Peyer's patch (tissue), 4 donors: ENCODE measurements at places on chromosomes 4 and X. TPM values are rescaled to one million over a fixed set of nuclear protein-coding genes. Genes with fewer than 3 reads are reported as not detected.

The EDNRA gene
- 2.4 TPM for total RNA-seq

The CEP135 gene
- 11.9 TPM for total RNA-seq

The DUX4 gene
- not detected for total RNA-seq

The AKAP4 gene
- total RNA-seq = not detected

The LRCH2 gene
- 11.6 TPM for total RNA-seq

The JADE3 gene
- 2.4 TPM for total RNA-seq

The ZAR1 gene
- not detected for total RNA-seq

The TMEM156 gene
- total RNA-seq = 14.9 TPM

DNA sequence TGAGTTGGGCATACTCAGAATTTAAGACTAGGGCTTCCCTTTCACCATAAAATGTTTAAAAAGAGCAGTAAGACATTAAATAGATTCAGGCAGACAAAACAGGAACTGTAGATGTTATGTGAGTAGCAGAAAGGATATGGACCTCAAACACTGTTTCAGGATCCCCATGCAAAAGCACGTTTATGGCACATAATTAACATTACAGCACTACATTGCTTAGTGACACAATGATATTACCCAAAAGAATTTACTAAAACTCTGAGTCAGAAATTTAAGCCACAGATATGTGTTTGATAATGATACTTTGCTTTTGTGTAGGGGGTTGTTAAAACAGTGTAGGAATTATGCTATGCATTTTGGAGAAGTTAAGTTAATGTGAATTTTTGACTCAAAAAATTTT is 266.3 kb downstream of the PDGFC start:
- no peak overlapping the region for H3K4me3 ChIP-seq
- DNase-seq = no peak
- H3K27ac ChIP-seq = no peak overlapping the region
- no peaks in the 10 kb centered on the region for H3K36me3 ChIP-seq
- H3K4me1 ChIP-seq = no peaks in the 10 kb centered on the region

- H3K27me3 ChIP-seq = no peaks in the 10 kb centered on the region
- no peak overlapping the region for H3K27ac ChIP-seq
- DNase-seq = no peak
- H3K4me1 ChIP-seq = no peaks in the 10 kb centered on the region
- H3K36me3 ChIP-seq = no peaks in the 10 kb centered on the region
These were observed 34.1 kb upstream of the IL1RAPL1 start for GRCh38 chrX:28552882-28553829.

- H3K4me3 ChIP-seq = no peak overlapping the region
- no peaks in the 10 kb centered on the region for H3K27me3 ChIP-seq
- H3K4me1 ChIP-seq = no peaks in the 10 kb centered on the region
- no peak overlapping the region for H3K27ac ChIP-seq
- no peaks in the 10 kb centered on the region for H3K36me3 ChIP-seq
- no peak for DNase-seq
These were observed 134.5 kb upstream of the NLGN4X start for GRCh38 chrX:6363188-6363587.

DNA sequence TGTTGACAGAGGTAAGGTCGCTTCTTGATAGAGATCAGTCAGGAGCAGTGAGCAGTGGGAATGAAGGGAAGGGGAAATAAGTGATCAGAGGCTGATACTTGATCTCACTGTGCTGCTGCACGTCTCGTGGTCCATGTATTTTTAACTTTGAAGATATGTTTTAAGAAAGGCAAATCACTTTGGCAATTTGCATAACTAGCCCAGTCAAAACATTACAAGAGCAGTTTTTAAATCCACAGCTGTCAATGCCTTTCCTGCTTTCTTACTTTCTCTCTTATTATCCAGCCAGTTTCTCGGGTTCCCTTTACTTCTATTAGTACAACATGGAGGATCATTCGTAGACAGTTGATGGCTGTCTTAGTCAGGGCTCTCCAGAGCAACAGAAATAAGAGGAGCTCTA is 472.8 kb downstream of the TMA16 start:
- no peak overlapping the region for H3K4me3 ChIP-seq
- H3K36me3 ChIP-seq = no peaks in the 10 kb centered on the region
- no peak overlapping the region for H3K27ac ChIP-seq
- no peak for DNase-seq
- H3K27me3 ChIP-seq = no peaks in the 10 kb centered on the region
- H3K4me1 ChIP-seq = no peaks in the 10 kb centered on the region

DNA sequence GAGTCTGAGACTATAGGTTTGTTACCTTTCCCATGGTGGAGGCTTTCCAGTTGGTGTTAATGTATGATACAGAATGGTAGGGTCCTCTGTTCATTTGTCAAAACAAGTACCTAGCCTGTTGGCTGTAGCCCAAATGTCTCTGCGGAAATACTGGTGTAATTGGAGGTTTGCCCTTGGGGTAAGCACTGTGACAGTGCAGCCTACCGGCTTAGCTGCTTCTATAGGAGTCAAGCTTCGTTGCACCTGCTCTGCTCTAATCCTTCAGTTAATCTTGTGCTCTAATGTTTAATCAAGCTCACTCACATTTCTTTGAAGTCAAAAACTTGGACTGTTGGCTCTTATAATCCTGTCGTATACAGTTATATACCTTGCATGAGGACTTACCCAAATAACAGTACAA is 203.4 kb downstream of the CCNG2 start:
- DNase-seq = no peak
- H3K4me3 ChIP-seq = no peak overlapping the region
- H3K36me3 ChIP-seq = no peaks in the 10 kb centered on the region
- no peaks in the 10 kb centered on the region for H3K4me1 ChIP-seq

DNA sequence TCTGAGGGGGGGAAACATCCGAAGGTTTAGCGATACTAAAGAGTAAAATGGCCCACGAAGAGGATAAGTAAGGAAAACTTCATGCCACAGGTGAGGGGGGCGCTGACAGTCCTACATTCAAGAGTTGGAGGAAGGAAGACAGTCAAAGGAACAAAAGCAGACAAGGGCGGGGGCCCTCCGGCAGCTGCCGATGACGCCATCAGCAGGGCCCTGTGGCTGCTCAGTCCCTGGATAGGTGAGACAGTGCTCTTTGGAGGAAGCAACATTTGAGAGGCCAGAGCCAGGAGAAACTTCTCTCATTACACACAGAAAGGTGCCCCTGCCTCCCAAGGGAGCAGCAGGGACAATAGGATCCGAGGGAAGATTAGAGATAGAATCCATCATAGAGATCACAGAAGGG is 41.5 kb downstream of the RAB40AL start:
- H3K4me1 ChIP-seq = no peaks in the 10 kb centered on the region
- no peak overlapping the region for H3K27ac ChIP-seq
- no peak overlapping the region for H3K4me3 ChIP-seq
- no peaks in the 10 kb centered on the region for H3K36me3 ChIP-seq
- no peaks in the 10 kb centered on the region for H3K27me3 ChIP-seq
- no peak for DNase-seq

DNA sequence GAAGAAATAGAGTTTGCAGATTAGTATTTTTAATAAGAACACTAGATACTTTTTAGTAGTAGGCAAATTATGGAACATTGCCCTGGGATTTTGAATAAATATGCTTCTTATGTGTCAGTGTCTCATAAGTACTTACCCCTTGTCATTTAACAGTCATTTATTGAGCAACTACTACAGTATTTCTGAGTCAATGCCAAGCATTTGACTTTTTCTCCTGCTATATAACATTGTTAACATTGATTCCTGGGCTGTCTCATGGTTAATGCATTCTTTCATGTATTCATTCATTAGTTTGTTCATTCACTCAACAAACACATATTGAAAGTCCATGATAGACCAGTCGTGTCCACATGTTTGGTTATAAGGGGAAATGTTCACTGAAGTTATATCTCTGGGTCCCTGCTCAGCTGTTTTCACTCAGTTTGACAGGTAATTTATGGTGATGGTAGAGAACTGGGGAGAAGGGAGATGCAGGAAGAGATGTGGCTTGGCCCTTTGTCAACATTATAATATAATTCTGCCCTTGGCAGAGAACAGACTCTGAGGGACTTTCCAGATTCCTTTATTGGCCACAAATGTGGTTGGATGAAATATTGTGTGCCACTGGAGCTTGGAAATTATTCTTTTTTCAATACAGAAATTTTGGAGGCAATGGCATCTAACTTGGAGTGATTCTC is 49.8 kb downstream of the OSTC start:
- no peaks in the 10 kb centered on the region for H3K36me3 ChIP-seq
- H3K4me1 ChIP-seq = no peaks in the 10 kb centered on the region
- DNase-seq = no peak
- H3K27ac ChIP-seq = no peak overlapping the region

- H3K4me1 ChIP-seq = no peaks in the 10 kb centered on the region
- no peaks in the 10 kb centered on the region for H3K27me3 ChIP-seq
- no peak overlapping the region for H3K27ac ChIP-seq
- peaks cover 8% of the 10 kb centered on the region for H3K36me3 ChIP-seq
- no peak overlapping the region for H3K4me3 ChIP-seq
These were observed 29.9 kb downstream of the ZDHHC9 start for GRCh38 chrX:129813662-129814368.

DNA sequence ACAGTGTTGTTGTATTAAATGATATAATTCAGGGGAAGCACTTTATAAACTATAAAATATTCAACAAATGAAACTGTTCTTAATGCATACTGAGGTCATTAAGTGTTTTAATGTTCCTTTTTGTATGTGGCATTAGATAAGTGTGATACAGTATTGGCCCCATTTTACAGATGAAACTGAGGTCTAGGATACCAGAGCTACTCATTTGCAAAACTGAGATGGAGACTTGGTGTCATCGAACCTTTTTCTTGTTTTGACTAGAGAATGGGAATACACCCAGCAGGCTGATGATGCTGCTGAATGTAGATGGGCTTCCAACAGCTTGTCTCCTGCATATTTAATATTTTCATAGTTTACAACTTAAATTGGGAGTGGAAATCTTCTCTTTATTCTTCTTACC is 34.6 kb downstream of the TAF1 start:
- no peak overlapping the region for H3K27ac ChIP-seq
- no peak overlapping the region for H3K4me3 ChIP-seq
- DNase-seq = no peak
- H3K36me3 ChIP-seq = no peaks in the 10 kb centered on the region

DNA sequence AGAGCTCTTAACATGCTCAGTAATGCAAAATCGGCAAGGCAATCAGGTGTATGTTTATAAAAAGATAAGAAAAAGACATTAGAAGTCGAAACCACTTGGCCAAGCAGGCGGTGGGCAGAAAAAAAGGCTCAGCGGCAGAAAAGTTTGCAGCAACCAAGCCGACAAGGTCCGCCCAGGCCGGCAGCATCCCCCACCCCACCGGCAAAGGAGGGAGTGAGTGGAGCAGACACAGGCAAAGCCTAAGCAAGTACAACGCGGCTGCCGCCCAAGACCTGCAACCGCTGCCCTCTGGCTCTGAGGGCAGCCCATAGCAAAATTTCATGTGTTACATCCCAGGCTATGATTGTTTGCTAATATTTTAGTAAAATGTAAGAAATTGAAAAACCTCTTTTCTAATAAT is 125.4 kb upstream of the ZCCHC13 start:
- DNase-seq = no peak
- H3K4me1 ChIP-seq = no peaks in the 10 kb centered on the region
- H3K4me3 ChIP-seq = no peak overlapping the region
- no peak overlapping the region for H3K27ac ChIP-seq
- H3K36me3 ChIP-seq = no peaks in the 10 kb centered on the region

DNA sequence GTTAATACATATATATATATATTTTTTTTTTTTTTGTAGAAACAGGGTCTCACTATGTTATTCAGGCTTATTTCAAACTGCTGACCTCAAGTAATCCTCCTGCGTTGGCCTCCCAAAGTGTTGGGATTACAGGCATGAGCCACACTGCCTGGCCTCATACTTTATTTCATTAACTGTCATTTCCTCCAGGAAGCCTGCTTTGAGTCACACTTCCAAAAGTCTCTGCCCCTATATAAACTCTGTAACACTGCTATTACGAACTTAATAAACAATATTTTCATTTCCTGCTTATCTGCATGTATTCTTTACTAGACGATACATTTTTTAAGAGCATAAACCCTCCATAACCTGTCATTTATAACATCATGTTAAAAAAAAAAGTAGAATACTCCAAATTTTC is 167.2 kb downstream of the WDFY3 start:
- H3K27me3 ChIP-seq = no peaks in the 10 kb centered on the region
- no peak overlapping the region for H3K4me3 ChIP-seq
- DNase-seq = no peak
- H3K36me3 ChIP-seq = no peaks in the 10 kb centered on the region

GRCh38 chrX:35098419-35098818 is 155.8 kb downstream of the FAM47B start:
- DNase-seq = no peak
- H3K4me1 ChIP-seq = no peaks in the 10 kb centered on the region
- no peaks in the 10 kb centered on the region for H3K27me3 ChIP-seq
- no peak overlapping the region for H3K4me3 ChIP-seq
- H3K36me3 ChIP-seq = no peaks in the 10 kb centered on the region

GRCh38 chr4:73018595-73018994 is 50.9 kb downstream of the COX18 start:
- H3K27me3 ChIP-seq = no peaks in the 10 kb centered on the region
- no peak for DNase-seq
- no peak overlapping the region for H3K27ac ChIP-seq
- no peaks in the 10 kb centered on the region for H3K36me3 ChIP-seq
- no peaks in the 10 kb centered on the region for H3K4me1 ChIP-seq
- no peak overlapping the region for H3K4me3 ChIP-seq

- no peaks in the 10 kb centered on the region for H3K4me1 ChIP-seq
- no peak overlapping the region for H3K27ac ChIP-seq
- H3K4me3 ChIP-seq = no peak overlapping the region
- no peak for DNase-seq
These were observed 206.5 kb upstream of the STS start for GRCh38 chrX:6941041-6941440.

DNA sequence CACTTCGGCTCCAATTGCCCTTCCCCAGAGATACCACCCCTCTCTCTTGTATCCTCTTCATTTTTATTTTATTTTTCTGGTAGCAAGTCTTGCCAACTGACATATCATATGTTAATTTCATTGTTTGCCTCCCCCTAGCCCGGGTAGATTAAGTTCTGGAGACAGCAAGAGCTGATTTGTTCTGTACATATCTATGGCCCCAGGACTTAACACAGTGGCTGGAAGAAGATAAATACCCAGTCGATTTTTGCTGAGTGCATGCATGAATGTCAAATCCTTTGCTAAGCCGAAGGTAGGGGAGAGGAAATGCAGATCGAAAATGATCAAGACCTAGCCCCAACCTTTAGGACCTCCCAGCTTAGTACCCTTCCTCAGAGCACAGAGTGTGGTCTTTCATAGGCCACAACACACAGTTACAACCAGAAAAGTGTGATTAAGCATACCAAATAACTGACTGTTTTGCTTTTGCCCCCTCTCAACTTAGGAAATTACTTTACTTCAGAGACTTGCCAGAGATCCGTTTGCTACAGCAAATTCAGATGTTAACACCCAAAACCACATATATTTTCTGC is 58.7 kb upstream of the KLF3 start:
- no peak overlapping the region for H3K27ac ChIP-seq
- no peak for DNase-seq
- H3K27me3 ChIP-seq = no peaks in the 10 kb centered on the region
- H3K36me3 ChIP-seq = no peaks in the 10 kb centered on the region
